Activated gamma-delta T cell (primary cell): ENCODE measurements at places on chromosomes 1 and 21.

GRCh38 chr21:46362946-46363345, 39.0 kb downstream of the PCNT start:
- no peak for DNase-seq

DNA sequence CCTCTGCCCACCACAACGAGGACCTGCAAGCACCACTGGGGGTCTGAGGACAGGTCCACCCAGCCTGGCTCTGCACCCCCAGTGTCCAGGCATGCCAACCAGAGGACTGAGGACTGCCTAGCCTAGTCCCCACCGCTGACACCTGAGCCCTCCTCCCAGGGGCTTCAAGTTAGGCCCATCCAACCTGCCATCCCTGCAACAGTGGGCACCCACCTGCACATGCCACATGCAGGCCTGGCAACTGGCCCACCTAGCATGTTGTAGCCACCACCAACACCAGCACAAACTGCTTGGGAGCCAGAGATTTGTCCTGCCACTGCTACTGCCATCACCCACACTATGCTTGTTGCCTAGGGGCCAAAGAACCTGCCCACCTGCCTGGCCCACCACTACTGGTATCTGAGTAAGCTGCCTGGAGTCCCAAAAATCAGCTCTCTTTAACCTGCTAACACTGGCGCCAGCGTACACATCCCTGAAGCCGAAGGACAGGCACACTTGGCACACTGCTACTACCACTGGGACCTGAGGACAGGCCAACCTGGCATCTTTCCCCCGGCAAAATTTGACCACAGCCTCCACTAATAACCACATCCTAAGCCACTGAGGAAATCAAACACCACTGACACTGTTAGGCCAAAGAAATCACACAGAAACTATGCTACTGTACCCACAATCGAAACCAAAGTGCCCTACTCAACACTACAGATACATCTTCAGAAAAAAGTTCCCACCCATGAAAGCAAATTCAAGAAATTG, 61.5 kb downstream of the PSMG1 start:
- DNase-seq: no peak

DNA sequence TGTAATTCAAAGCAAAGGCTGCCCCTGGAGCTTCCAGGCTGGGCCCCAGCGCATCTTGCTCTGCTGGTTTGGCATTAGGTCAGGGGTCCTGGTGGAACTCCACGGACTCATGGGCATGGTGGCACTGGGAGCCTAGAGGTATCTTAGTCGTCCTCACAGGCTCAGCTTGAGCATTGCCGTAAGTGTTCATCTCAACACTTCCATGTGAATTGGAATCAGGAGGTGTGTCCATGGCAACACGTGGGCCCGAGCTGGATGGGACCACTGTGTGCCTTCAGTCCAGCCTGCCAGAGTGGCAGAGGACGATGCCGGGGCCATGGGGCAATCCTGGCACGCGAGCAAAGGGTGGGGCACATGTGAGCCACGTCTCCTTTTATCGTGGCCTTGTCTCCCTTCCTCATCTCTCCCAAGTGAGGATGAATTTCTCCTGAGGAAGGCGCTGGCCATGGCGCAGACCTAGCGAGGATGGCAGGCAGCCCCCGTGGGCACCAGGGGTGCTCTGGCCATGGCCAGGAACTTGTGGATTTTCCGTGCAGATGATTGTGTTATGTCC, 47.0 kb downstream of the AGPAT3 start:
- DNase-seq: no peak

- no peak for DNase-seq
Observed at GRCh38 chr1:20654104-20654690, 7.0 kb downstream of the DDOST start.

GRCh38 chr21:31735511-31735992, 3.6 kb upstream of the SCAF4 start:
- no peak for DNase-seq

DNA sequence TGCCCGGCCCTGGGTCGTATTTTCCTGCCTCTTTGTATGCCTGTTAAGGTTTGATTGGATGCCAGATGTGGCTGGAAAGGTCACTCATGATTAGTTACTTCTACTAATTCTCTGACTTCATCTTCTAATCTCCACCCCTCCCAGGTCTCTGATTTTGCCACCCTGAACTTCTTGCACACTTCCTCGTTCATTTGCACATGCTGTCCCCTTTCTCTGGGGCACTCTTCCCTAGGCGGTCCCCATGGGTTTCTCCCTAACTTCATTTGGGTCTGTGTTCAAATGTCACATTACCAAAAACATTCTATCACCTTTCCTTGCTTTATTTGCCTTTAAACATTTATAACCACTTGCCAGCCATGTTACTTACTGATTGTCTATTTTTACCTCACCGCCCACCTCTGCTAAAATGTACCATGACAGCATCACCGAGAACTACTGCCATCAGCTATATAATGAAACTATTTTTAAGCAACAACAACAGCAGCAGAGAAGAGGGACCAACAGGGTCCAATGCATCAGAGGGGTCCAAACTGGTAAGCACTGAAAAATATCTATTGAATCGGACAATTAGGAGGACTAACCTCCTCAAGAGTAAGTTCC, 45.8 kb upstream of the FMOD start:
- no peak for DNase-seq

GRCh38 chr1:193108471-193108870, 3.3 kb upstream of the GLRX2 start:
- DNase-seq: no peak

DNA sequence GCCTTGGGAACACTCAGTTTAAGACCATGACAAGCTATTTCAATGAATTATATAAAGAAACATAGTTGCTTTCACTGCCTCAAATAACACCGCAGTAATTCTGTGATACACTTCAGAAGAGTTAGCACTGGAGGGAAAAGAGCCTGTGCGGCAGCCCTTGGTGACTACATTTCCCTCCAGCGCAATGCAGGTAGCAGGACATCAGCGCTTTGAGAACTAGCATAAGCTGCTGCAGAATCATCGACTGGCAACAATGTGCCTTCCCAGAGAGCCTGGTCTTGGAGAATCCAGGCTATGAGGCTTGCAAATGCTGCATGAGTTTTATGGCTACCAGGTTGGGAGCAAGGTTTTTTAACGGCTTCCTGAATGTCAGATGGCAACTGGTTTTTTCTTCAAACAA, 7.5 kb downstream of the NRIP1 start:
- no peak for DNase-seq

DNA sequence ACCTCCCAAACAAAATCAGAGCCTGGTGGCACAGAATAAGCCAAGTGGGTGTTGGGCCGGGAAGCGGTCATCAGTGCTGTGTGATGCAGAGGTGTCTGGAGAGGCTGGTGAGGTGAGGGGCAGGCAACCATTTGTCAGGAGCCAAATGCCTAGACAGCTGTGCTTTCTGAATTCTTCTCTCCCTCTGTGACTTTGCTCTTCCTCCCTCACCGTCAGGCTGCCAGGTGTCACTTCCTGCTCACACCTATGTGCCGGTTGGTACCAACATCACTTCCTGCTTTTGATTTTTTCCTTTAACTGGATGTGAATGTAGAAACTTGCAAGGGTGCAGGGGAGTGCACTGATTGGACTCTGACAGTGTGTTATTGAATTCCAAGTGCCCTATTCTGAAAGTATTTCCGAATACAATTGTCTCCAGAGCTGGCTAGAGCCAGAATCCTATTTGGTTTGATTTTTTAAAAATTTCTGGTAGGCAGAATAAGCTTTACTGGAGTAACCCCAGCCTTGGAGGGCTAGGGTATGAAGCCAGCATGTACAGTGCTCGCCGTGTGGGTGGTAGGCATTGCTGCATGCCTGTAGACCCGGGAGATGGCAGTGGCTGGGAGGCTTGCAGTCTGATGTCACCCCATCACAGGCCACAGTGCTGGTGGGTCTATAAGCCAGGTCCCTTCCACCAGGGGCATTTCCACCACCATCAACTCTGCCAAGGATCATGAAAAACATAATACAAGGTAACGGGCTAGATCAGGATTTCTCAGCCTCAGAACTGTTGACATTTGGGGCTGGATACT, 210.9 kb downstream of the KAZN start:
- DNase-seq: no peak

GRCh38 chr1:16162163-16162822, 6.4 kb upstream of the EPHA2 start:
- peak; percentile 38 for DNase-seq

DNA sequence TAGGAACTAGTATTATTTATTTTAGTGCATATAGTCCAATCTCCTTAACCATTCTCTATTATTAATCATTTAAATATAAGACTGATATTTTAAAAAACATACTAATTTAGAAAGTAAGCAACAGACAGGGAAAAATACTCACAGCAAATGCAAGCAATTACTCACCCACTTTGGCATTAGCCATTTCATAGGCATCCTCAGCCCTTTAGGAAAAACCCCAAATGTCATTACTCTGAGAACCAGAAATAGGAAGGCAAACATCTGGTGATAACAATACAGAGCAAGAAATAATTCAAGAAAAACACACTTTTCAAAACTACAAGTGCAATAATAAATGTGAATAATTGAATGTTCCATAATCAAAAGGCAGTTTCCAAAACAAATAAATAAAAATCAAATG, 545.1 kb downstream of the PLPP3 start:
- no peak for DNase-seq

DNA sequence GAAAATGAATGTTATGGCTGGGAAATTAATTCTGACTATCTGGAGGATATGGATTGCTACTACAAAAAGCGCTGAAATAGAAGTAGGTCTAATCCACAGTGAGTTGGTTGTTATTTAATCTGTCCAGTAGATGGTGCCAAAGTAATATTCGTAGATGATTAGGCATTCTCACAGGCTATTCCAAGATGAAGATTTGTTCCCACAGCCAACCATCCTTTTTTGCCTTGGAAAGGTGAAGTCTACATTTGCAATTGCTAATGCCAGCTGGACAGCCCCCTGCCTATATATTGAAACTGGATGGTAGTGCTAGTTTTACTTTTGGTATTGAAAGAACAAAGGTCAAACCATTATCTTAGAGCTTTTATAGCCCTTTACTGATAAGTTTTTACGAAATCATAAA, 43.8 kb downstream of the RBM11 start:
- DNase-seq: no peak

GRCh38 chr1:17545356-17545755, 5.9 kb downstream of the ARHGEF10L start:
- DNase-seq: no peak

GRCh38 chr1:97827887-97828286, 92.9 kb downstream of the DPYD start:
- DNase-seq: no peak

DNA sequence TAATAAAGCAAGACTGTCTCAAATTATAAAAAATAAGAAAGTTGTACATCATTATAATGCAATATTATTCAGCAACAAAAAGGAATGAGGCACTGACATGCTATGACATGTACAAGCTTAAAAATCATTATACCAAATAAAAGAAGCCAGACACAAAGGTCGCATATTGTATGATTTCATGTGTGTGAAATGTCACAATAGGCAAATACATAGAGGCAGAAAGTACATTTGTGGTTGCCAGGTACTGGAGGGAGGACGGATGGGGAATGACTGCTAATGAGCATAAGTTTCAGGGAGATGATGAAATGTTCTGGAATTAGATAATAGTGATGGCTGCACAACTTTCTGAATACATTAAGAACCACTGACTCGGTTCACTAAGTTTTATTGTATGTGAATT, 73.6 kb upstream of the NBPF3 start:
- no peak for DNase-seq
